NB4 (cell line): ENCODE measurements at places on chromosomes 1 and 21.

DNA sequence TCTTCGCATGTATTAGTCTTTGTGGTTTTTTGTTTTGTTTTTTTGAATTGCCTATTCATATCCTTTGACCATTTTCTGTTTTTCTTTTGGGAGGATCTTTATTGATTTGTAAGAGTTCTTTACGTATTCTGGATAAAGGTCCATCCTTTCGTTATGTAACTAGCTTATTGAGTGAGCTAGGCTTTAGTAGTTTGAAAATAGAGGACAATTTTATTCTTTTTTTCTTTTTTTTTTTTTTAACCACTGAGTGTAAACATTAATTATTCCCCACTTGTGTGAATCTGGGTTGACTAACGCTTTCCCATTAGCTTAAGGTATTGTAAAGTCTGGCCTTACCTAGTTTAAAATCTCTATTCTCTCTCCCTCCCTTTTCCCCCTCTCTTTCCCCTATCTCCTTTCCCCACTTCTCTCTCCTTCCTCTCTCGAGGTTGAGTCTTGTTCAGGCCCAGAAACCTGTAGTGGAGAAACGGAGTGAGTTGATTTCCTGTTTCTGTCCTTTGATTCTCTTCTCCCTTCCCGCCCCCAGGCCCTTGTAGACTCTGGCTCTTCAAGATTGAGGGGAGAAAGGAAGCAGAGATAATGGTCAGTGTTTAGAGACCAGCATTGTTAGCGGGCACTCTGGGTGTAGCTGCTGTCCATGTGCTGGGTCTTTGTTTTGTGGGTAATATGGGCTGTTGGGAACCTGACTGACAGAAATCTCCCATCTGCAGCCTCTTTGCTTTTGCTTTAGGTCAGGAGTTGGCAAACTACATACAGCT, 1.5 kb downstream of the MORC3 start:
- DNase-seq: peak; percentile 71

DNA sequence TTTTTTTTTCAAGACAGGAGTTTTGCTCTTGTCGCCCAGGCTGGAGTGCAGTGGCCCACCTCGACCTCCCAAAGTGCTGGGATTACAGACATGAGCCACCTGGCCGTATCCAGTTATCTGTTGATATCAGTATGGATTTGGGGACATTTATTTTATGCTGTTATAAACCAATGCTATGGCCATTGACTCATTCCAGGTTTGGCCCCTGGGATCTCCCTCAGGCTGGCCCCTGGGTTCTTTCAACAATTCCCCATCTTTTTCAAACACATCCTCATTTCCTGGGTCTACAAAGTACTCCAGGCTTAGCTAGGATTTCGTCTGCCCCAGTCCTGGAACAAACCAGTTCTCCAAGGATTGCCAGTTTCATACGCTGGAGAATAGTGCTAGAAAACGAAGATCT, 44.1 kb downstream of the WDR4 start:
- no peak for DNase-seq

DNA sequence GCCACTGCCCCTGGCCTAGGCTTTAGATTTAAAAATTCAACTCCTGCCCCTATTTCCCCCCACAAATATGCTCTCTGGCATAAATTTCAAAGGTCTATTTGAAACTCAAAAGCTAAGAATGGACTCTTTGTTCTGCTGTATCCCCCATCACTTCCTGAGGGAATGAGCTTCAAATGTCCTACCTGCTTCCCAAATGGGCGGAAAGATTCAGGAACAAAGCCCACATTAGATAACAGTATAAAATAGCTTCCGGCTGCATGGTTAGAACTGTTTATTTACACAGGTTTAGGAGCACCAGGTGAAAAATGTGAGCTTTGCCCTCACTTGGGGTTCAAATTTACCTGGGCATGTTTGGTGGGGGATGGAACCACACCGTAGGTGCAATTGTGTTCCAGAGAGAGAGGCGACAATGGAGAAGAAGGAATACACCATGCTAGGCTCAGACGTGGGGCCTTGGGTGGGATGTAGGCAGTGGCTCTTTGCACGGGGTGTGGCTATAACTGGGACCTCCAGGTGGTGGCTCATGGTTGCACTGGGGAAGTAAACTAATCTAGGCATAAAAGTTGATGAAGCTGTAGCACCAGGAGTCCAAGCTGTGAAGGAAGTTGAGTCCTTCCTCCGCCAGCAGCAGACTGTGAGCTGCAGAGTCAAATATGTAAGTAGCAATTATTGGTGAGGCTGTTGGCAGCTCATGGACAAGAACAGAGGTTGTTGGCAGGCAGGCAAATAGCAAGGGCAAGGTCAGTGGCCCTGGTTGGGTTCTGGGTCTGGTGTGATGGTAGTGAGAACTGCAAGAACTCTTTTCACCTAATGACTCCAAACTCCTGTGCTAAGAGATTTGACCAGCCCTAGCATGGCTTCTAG, 41.5 kb upstream of the SRSF10 start:
- no peak for DNase-seq

- DNase-seq: no peak
These were observed 51.0 kb downstream of the GADD45A start for GRCh38 chr1:67735806-67736627.

DNA sequence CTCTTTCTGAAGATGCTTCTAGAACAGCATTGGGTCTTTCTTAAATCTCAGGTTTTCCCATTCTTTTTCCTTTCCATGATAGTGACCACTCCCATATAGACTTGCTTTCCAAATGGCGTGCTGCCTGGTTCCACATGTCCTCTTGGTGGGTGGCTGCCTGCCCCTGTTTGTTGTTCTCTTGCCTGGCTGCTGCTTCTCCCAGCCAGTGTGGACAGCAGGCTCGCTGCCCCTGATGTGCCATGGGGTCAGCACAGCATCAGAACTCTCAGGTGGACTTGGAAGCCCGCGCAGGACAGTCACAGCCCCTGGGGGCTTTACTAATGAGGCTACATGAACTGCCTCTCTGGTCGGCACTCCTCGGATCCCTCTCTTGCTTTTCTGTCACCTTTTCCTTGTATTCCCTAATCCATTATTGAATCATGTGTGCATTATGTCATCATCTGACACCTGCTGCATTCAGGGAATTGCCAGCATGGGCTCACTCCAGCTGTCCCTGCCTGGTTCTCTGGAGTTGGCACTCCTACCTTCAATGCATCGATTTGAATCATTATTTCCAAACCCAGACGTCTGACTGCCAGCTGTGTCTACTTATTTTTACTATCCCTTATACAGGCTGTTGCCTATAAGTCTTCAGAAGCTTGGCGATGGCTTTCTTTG, 100.5 kb upstream of the COA6 start:
- DNase-seq: no peak

DNA sequence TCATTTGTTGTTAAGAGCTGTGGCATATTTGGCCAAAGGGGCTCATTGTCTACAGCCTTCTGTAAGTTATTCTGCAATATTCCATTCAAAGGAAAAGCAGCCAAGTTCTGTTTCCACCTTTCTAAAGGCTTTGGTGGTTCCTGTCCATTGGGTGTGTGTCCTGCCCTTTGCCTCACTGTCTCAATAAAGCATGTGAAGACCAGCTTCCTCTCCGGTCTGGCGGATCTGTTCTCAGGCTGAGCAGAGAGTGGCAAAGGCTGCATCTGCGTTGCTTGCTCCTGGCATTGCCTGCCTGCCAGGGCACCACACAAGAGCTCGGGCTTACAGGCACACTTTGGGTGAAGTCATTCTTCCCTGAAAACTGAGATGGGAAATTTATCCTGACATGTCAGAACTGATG, 34.9 kb downstream of the ST6GALNAC3 start:
- DNase-seq: no peak

DNA sequence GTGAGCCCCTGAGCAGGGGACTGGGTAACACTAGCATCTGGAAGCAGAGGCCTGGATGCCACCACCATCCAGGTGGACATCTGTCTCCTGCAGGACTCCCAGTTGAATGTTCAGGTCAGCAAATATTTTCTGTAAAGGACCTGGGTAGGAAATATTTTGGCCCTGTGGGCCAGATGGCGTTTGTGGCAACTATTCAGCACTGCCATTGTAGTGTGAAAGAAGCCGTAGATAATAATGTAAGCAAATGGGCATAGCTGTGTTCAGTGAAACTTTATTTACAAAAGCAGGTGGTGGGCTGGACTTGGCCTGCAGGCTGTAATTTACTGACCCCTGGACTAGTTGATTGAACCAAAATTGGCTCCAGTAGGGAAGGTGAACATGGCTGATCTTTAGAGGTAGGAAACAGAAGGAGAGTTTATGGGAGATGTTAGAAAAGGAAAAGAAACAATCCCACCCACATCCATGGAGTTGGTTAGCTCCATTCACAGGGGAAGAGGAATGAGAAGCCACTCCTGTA, 20.0 kb upstream of the CD101 start:
- DNase-seq: no peak

- DNase-seq: peak; percentile 81
These were observed 11.7 kb upstream of the CD55 start for GRCh38 chr1:207309745-207310273.

DNA sequence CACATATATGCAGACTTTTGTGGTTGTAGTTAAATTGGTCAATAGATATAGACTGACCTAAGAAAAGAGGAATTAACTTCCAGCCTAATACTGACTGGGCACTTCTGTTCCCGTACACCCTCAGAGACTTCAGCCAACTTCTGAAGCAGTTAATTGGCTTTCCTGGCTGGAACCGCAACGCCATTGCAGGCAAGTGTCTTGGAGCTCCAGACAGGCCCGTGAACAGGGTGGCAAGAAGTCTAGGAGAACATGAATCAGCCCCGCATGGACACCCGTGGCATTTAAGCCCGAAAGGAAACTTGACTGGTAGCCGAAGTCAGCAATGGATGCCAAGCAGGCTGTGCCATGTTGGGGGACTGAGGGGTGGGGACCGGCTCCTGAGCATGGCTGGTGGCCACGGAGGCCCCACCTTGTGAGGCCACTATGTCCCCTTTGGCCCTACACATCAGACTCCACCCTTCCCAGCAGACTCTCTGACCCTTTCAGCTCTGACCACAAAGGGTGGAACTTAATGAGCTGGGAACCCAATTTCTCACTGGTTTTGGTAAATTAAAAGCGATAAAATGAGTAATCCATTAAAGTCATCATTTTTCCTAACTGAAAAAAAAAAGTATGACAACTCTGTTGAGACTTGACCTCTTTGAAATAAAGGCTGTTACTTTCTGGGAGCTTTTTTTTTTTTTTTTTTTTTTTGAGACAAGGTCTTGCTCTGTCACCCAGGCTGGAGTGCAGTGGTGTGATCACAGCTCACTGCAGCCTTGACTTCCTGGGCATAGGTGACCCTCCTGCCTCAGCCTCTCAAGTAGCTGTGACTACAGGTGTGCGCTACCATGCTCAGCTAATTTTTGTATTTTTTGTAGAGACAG, 54.1 kb downstream of the RUNX1 start:
- peak; percentile 34 for DNase-seq

DNA sequence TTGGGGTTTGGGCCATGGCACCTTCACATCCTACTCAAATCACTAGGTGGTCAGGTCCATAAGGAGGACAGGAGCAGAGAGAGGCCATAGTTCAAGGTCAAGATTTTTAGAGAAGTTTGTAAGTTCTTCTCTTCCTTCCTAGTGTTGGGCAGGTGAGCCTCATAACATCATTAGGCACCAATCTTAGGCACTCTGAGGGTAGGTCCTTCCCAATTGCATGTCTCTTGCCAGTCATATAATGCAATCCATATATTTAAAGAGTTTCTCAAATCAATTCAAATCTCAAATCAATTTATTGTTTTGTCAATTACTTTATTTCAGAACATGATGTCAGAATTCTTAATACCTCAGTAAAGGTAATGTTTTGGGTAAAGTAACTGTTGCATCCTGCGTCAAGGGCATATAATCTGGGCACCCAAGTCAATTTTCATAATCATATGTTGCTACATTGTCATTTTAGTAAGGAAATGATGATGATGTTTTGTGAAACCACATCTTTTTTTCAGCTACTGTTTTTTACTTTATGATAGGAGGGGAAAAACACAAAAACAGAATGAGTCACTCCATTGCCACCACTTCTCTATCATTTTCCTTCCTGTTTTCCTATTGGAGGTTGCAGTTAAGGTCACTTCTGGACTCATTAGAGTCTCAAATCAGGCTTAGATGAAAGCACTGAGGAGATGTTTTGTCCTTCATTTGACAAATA, 122.7 kb downstream of the UCHL5 start:
- DNase-seq: peak; percentile 64

- no peak for DNase-seq
These were observed 15.6 kb downstream of the SZT2 start for GRCh38 chr1:43405219-43405875.

- no peak for DNase-seq
These were observed 5.1 kb downstream of the PARP1 start for GRCh38 chr1:226402739-226403165.

DNA sequence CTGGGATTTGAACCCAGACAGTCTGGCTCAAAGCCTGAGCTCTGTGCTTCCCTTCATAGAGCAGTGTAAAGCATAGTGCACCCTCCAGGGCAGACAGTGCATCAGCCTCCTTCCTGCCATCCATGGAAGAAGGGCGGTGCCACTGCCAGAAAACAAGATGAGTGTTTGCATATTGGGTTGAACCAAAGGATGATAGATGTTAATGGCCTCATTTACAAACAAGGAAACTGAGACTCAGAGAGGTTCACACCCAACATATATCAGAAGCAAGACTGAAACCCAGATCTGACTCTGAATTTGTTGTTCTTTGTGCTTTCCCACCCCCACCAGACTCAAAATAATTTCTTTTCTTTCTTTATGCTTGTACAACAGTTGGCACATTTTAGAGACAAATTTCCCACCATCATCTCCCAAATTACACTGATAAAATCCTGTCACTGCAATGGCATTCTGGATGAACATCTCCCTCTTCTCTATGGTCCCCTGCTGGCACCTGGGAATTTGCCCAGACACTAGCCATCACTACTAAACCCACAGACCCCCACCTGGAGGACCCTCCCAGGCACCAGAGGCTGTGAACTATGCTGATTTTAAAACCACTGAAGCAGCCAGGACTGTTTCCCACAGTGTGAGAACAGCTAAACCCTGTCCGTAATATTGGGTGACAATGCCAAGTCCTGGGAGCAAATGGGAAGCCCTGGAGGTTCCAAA, 45.4 kb upstream of the MPZL1 start:
- no peak for DNase-seq

GRCh38 chr1:212271823-212272485, 13.3 kb upstream of the PPP2R5A start:
- DNase-seq: no peak

DNA sequence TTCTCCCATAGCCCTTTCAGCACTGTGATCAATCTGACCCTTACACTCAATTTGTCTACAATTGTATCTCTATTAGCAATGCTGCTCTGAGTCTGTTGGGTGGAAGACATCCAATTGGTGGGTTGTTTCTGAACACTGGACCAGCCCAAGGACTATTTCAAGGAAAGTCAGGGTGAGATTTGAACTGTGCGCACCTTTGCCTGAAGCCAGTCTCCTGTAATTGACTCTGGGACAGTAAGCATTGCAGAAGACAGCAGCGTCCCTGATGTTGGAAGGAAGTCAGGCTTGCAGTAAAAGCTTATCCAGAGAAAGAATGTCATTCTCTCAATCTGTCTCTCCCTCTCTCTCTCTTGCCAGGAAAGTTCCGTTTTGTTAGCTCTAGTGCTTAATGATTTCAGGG, 233.9 kb downstream of the KIF26B start:
- DNase-seq: no peak

GRCh38 chr21:19340303-19340702, 936.7 kb upstream of the TMPRSS15 start:
- peak; percentile 1 for DNase-seq
